ENCODE measurements at places on chromosomes 6 and 20.

- no peak for DNase-seq
These were observed 7.6 kb upstream of the HLA-DOA start for GRCh38 chr6:33017018-33017417.

DNA sequence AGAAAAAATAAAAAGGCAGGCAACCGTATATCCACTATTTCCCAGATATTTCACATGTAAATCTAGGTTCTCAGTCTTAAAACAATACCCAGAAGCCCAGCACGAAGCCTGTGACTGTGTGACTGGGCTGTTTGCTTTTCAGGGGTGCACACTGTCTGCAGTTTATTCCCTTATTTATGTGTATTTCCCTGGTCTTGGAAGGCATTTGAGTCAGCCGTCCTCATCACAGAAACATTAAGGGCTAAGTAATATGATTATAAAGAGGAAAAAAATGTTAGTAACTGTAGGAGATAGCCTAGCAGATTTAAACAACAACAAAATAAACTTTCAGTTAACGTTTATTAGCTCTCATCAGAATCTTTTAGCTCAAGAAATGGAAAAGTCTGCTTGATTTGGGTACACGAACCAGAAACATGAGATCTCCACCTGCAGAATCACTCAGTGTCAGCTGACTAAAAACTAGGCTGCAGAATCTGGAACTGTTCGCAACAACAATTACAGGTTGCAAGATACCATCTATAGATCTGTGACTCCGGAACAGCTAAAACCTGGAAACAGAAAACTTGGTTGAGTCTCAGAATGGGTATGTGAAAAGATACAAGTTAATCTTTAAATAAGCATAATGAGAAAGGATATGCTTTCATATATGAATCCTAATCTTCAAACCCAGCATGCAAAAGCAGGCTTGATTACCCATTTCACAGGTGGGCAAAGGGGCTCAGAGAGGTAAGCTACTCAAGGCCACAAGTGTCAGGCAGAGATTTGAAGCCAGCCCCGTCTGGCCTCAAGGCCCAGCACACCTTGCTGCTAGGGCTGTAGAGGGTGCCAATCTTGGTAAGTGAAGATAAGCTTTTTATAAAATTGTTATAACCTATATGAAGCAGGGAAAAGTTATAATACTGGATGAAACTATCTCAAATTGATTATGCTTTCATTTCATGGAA is 21.1 kb downstream of the GCLC start:
- no peak for DNase-seq

GRCh38 chr6:110474500-110474899 is 1.9 kb downstream of the SLC22A16 start:
- no peak for DNase-seq

DNA sequence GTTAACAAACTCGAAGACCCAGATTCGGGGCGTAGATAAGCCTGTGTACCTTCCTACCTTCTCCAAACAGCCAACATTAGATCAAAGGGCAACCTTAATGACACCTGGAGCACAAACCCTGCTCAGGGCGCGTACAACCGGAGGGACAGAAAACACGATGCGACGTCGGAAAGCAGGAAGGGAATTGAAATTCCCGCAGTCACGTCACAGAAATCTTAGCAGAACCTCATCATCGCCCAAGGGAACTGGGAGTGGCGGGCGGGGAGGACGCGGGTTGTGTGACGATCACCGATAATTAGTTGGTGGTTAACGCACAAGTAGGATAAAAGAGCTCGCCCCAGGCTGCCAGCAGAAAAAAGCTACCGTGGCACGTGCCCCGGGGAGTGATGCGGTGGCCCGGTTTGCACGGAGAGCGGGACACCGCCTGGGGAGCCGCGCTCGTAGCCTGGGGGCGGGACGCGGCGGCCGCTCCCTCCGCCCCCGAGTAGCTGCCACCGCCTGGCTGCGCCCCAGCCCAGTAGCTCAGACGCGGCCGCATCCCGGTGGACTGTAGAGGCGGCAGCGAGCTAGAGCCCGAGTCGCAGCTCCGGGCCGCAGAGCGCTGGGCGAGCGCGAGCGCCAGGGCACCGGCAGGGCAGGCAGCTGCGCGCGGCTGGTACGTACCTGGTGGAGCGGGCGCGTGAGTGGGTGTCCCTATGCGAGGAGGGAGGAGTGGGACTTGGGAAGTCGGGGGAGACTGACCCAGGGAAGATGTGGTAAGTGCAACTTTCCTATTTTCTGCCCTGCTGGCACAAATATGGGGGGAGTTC is at the start of gene PKIB:
TSS of gene PKIB (plus strand) at position 525 of the 809 bp plus-strand sequence. CDS start 107,390 bp downstream, outside the sequence.
- DNase-seq: no peak

- DNase-seq: peak; percentile 79
These were observed 1.3 kb downstream of the C20orf144 start for GRCh38 chr20:33663161-33664084.

GRCh38 chr6:143026696-143027449 is 33.8 kb upstream of the AIG1 start:
- DNase-seq: peak; percentile 7

- no peak for DNase-seq
These were observed 80.8 kb downstream of the RCAN2 start for GRCh38 chr6:46410334-46410953.

- no peak for DNase-seq
These were observed 15.8 kb upstream of the CST1 start for GRCh38 chr20:23766531-23766930.

DNA sequence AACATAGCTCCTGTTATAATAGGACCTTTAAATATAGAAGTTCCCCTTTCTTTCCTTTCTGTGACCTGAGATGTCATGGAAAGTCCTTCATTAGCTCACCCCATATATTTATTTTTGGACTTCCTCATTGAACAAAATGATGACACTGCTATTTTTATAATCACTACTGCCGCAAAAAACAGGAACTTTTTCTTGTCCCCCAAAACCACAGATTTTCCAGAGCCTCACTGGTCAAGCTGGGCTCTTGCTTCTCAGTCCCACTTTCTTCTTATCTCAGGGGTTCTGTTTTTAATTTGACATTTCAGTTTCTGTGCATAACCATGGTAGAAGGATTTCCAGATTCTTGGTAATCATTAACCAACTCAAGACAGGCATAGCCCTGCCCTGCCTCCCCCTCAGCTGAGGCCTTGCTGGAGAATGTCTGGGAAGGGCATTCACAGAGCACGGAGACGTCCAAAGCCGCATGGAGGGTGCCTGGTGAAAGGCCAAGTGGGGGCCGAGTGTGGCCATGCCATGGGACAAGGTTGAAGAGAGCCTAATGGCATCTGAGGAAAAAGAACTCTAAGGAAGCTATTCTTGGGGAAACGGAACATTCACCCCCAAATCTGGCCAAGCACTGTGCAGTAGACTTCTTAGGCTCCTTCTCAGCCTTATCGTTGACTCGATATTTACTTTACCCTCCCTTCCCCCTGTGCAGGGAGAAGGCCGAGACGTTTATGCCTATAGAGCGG is 73.7 kb downstream of the EDN1 start:
- DNase-seq: no peak

DNA sequence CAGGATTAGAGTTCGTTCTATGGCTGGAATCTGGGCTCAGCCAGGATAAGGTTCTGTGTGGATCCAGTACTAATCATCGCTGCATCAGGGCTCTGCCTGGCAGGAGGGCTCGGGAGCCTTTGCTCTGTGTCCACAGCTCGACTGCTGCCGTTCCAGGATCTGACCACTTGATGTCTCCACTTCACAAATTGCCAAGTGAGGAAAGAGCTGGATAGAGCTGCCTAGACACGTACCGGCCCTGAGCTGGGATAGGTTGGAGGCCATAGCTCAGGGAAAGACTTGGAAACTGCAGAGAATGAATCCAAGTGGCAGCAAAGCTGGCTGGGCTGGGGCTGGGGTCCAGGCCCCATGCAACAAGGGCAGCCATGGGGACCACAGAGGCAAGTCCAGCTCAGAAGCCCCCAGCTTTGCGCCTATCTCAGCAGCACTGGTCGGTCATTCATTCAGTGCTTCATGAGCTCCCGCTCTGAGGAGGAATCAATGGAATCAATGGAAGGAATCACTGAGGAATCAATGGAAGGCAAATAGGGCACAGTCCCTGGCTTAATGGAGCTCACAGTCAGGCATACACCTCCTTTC is 38.0 kb upstream of the TOP1 start:
- DNase-seq: peak; percentile 47

DNA sequence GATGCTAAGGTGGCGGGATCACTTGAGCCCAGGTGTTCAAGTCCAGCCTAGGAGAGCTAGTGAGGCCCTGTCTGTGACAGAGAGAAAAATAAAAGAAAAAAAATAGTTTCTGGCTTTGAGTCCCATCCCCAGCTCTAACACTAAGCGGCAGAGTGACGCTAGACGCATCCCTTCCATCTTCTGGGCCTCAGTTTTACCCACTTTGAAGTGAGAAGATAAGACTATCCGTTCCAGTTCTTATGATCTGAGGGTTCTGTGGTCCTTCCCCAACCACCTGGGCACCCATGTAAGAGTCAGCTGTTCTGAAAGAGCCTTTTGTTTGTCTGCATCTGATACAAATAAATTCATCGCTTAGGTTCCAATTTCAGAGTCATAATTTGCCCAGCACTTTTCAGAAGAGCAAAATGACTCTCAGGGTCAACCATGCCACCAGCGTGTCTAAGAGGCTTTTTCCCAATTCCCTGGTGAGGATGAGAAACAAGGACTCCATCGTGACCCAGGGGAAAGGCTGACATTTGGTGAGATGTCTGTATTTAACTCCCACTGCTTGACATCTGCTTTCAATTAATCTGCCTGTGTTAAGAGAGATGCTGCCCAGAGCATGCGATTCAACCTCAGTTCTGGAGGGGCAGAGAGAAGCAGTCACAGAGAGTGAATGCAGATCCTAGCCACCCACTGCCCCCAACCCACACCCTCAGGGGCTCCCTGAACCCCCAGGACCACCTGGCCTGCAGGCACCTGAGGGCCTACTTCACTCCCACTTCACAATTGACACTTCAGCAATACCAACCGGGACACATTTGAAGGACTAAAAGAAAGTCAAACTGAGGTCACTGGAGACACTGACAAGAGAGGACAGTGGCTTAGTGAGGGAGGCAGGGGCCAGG is 131.6 kb upstream of the TOP1 start:
- DNase-seq: no peak
